ENCODE measurements at places on chromosomes 7 and 10. TPM values are rescaled to one million over a fixed set of nuclear protein-coding genes. Genes with fewer than 3 reads are reported as not detected.

Gene ADIRF
- total RNA-seq, result 74.4 TPM

Gene NAMPT
- 456 TPM for total RNA-seq

Gene PON1
- not detected for total RNA-seq

Gene WNT8B
- total RNA-seq, result not detected

Gene ANXA8L1
- total RNA-seq, result 351 TPM

Gene CYP2C19
- total RNA-seq, result 4.0 TPM

Gene INHBA
- total RNA-seq, result not detected

All from esophagus squamous epithelium (tissue), 5 donors.